ENCODE measurements at places on chromosomes 16 and 17. TPM values are rescaled to one million over a fixed set of nuclear protein-coding genes. Genes with fewer than 3 reads are reported as not detected.

CFAP97D1 gene
- total RNA-seq = 0.48 TPM

SLC16A6 gene
- 5.1 TPM for total RNA-seq

ST6GALNAC2 gene
- 94.3 TPM for total RNA-seq

- peaks cover 7% of the 10 kb centered on the region for H3K36me3 ChIP-seq
- peak overlapping the region; percentile 45 for H3K27ac ChIP-seq
- H3K4me1 ChIP-seq = peaks cover 30% of the 10 kb centered on the region
- DNase-seq = peak; percentile 84
- peak overlapping the region; percentile 89 for H3K4me3 ChIP-seq
Observed at GRCh38 chr17:82648742-82649331, 593 bp upstream of the WDR45B start.

- no peak overlapping the region for H3K4me3 ChIP-seq
- no peaks in the 10 kb centered on the region for H3K36me3 ChIP-seq
- DNase-seq = no peak
- H3K27me3 ChIP-seq = peaks cover 2% of the 10 kb centered on the region
Observed at GRCh38 chr17:48489781-48490180, 41.0 kb downstream of the HOXB1 start.

- no peaks in the 10 kb centered on the region for H3K27me3 ChIP-seq
- H3K36me3 ChIP-seq = peaks cover 94% of the 10 kb centered on the region
- H3K4me1 ChIP-seq = no peaks in the 10 kb centered on the region
- DNase-seq = no peak
- H3K4me3 ChIP-seq = no peak overlapping the region
Observed at GRCh38 chr16:8634991-8635736, 13.7 kb downstream of the METTL22 start.

- peaks cover 36% of the 10 kb centered on the region for H3K4me1 ChIP-seq
- no peak for DNase-seq
- H3K27me3 ChIP-seq = no peaks in the 10 kb centered on the region
Observed at GRCh38 chr16:11640987-11641817, 27.1 kb upstream of the SNN start.

- peaks cover 11% of the 10 kb centered on the region for H3K36me3 ChIP-seq
- peaks cover 17% of the 10 kb centered on the region for H3K27me3 ChIP-seq
Observed at GRCh38 chr17:42101513-42102292, 3.4 kb upstream of the ZNF385C start.

DNA sequence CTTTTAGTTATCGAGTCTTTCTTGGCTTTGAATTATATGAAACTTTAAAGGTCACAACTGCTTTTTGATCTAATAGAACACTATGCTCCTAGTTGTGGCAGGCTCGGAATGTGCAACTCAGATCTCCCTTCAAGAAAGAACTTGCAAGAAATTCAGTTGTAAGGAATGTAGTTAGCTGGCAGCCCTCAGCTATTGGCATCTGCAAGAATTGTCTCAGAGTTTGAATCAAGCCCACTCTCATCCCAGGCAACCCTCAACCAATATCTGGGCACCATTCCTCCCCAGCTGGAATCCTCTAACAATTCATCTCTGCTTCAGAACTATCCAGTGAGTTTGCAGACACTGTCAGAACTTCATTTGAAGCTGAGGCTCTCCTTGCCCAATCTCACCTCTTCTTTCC is 447.2 kb downstream of the KIF2B start:
- DNase-seq = no peak
- H3K27ac ChIP-seq = peak overlapping the region; percentile 50
- H3K4me1 ChIP-seq = no peaks in the 10 kb centered on the region
- no peaks in the 10 kb centered on the region for H3K36me3 ChIP-seq

DNA sequence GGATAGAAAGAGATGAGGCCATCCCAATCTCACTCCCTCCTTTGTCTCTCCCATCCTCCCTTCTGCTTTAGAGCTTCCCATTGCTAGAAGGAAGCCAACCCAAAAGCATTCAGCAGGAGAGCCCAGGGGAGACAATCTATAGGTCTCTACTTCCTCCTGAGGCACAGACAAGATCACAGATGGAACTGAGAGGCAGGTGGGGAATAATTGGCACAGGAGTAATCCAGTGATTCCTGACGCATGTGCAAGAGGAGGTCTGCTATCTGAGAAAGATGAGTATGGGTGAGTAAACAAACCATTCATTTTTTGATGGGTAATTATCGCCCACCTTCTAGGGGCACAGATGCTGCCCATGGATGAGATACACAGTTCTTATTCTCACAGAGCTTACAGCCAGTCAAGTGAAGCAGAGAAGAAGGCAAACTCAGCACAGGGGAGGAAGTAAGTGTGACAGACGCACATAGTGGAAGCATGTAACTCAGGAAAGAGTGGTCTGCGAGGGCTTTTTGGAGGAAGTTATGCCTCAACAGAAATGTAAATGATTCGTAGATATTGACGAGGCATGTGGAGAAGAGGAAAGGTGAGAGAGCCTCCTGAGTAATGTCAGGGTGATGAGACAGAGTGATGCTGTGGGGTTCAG is 88.9 kb upstream of the HLF start:
- H3K27me3 ChIP-seq = no peaks in the 10 kb centered on the region
- H3K36me3 ChIP-seq = no peaks in the 10 kb centered on the region
- no peak overlapping the region for H3K27ac ChIP-seq
- no peaks in the 10 kb centered on the region for H3K4me1 ChIP-seq
- DNase-seq = no peak

- H3K36me3 ChIP-seq = peaks cover 3% of the 10 kb centered on the region
- peaks cover 51% of the 10 kb centered on the region for H3K4me1 ChIP-seq
- no peak for DNase-seq
Observed at GRCh38 chr16:81313701-81314602, 810 bp upstream of the GAN start.

DNA sequence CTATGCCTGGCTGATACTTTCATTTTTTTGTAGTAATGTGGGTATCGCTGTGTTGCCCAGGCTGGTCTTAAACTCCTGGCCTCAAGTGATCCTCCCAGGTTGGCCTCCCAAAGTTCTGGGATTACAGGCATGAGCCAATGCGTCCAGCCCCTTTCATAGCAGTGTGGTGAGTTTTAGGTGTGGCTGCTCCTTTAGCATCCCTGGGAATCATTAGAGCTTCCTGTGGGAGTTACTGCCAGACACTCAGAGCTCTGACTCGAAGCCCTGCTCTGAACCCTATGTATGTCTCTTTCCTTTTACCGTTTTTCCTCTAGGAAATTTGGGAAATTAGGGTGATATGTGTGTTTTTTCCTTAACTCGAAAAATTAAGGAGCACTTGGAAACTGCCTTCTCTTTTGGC is 44.5 kb downstream of the NDE1 start:
- DNase-seq = no peak

Data from suprapubic skin (tissue), 4 donors.